Effector memory CD4-positive, alpha-beta T cell (primary cell): ENCODE measurements at places on chromosomes 3 and 15.

DNA sequence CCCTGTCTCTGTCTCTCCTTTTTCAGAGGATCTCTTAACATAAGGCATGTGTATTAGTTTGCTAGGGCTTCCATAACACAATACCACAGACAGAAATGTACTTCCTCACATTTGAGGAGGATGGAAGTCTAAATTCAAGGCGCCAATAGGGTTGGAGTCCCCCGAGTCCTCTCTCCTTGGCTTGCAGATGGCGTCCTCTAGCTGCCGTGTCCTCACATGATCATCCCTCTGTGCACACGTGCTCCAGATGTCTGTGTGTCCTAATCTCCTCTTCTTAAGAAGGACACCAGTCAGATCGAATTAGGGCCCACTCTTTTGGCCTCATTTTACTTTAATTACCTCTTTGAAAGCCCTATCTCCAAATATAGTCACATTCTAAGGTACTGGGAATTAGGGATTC, 23.0 kb upstream of the BFSP2 start:
- DNase-seq: no peak

GRCh38 chr3:195522254-195523023, 20.7 kb downstream of the PPP1R2 start:
- DNase-seq: no peak

GRCh38 chr15:79160211-79160610, 69.6 kb upstream of the RASGRF1 start:
- no peak for DNase-seq

DNA sequence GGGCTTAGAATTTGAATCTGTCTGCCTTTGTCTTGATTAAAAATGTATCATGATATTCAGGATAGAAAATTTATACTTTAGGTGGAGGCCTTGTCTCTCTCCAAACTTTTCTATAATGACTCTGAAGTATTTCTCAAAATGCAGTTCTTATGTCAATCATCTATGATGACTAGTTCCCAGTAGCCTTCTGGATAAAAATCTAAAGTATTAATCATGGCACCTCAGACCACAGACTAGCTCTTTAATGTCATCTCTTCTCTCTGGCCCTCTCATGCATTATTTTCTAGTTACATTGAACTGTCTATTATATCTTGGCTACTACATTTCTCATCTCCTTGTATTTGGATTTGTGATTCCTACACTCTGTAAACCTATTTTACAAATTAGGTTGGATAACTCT, 96.9 kb downstream of the ZPLD1 start:
- no peak for DNase-seq

DNA sequence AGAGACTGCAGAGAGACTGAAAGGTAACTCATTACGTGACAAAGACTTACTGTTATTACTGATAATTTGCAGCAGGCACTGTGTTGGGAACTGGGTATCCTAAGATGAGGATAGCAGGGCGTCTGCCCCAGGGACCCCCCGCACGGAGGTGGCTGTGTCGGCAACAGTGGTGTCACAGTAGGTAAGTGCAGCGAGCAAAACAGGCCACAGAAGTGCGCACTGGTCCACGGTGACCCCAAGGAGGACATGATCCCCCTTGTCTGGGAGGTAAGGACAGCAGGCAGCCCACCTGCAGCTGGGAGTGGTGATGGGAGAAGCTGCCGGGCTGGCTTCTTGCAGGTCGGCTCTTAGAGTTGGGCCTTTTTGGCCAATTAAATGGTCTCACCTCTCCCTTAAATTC, 82.9 kb downstream of the FAM43A start:
- no peak for DNase-seq

DNA sequence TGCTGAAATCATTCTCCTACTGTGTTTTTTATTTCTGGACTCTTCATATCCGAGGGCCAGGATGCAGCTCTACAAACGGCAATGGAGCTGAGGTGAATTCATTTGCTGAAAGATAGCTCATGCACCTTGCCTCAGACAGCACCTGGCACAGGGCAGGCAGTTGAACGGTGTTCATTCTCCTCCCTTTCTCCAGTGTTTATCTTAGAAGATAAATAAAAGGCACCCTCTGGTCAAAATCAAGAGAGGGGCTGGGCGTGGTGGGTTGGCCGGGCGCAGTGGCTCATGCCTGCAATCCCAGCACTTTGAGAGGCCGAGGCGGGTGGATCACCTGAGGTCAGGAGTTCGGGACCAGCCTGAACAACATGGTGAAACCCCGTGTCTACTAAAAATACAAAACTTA, 79.3 kb upstream of the LMOD3 start:
- DNase-seq: no peak

- DNase-seq: no peak
These were observed 409.8 kb downstream of the ROBO2 start for GRCh38 chr3:77449459-77450350.

- no peak for DNase-seq
These were observed 95.0 kb downstream of the ATG7 start for GRCh38 chr3:11367143-11367693.

- no peak for DNase-seq
These were observed 41.4 kb downstream of the CD200 start for GRCh38 chr3:112374333-112374734.

- DNase-seq: no peak
These were observed 15.6 kb upstream of the DUSP7 start for GRCh38 chr3:52072020-52072419.

DNA sequence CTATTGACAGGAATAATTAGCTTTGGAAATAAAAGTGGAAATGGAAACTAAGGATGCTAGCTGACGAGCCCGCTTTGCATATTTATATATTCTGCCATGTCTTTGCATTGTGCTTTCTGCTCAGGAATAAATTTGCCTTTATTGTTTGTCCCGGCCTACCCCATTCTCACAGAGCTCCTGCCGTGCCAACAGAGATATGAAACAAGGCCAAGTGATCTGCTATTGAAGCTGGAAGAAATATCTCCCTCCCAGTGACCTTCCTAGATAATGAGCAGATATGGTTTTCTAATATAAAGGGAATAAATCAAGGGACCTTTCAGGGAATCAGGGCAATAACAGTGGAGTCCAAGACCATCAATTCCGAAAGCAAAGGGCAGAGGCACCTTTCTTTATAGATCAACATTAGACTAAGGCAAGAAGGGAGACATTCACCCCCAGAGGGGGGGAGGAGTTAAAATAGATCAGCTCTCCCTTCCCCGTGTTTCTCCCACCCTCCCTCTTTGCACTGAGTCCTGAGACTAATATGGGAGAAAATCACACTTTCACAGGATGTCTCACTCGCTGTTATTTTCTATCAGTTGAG, 664.6 kb downstream of the AGBL1 start:
- DNase-seq: no peak

- DNase-seq: no peak
These were observed 57.1 kb downstream of the IQCH start for GRCh38 chr15:67311731-67312130.

GRCh38 chr3:197001106-197001971, 28.3 kb downstream of the MELTF start:
- DNase-seq: no peak

DNA sequence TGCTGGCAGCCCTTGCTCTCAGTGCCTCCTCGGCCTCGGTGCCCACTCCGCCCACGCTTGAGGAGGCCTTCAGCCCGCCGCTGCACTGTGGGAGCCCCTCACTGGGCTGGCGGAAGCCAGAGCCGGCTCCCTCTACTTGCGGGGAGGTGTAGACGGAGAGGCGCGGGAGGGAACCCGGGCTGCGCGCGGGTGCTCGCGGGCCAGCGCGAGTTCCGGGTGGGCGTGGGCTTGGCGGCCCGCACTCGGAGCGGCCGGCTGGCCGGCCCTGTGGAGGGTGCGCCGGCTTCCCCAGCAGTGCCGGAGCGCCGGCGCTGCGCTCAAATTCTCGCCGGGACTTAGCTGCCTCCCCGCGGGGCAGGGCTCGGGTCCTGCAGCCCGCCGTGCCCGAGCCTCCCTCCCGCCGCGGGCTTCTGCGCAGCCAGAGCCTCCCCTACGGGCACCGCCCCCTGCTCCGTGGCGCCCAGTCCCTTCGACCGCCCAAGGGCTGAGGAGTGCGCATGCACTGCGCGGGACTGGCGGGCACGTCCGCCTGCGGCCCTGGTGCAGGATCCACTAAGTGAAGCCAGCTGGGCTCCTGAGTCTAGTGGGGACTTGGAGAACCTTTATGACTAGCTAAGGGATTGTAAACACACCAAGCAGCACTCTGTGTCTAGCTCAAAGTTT, 231.5 kb downstream of the EFHB start:
- DNase-seq: no peak

GRCh38 chr3:186964071-186964470, 33.7 kb downstream of the ST6GAL1 start:
- DNase-seq: no peak

DNA sequence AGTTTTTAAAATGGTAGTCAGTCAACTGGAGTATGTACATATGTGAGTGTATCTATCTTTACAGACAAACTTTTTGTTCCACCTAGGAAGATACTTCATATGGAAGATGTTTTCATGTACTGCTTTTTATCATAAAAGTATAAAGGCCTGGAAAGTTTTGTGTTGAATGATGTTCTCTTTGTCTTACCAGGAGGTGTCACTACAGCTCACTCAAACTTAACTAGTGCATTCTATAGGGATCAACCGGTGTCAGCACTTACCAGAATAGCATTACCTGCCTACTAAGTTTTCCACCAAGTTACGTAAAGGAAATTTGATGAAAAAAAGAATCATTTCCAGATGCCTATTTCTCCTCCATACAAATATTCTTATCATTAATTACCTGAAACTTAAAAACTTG, 522.6 kb upstream of the SEMA6D start:
- no peak for DNase-seq

DNA sequence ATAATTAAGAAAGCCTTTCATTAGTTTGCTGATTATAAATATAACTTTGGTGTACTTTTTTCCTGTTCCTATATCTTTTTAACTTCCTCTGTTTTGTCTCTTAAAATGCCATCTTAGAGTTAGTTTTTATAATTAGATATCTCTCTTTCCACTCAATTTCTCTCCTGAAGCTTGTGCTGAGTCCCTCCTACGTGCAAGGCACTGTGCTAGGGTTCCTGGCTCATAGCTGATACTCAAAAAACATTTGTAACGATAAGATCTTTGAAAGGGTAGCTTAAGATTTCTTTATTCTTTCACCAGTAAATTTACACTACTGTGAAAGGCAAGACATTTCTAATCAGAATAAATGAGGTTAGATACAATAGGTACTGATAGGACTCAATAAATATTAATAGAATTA, 358.8 kb downstream of the MECOM start:
- no peak for DNase-seq

DNA sequence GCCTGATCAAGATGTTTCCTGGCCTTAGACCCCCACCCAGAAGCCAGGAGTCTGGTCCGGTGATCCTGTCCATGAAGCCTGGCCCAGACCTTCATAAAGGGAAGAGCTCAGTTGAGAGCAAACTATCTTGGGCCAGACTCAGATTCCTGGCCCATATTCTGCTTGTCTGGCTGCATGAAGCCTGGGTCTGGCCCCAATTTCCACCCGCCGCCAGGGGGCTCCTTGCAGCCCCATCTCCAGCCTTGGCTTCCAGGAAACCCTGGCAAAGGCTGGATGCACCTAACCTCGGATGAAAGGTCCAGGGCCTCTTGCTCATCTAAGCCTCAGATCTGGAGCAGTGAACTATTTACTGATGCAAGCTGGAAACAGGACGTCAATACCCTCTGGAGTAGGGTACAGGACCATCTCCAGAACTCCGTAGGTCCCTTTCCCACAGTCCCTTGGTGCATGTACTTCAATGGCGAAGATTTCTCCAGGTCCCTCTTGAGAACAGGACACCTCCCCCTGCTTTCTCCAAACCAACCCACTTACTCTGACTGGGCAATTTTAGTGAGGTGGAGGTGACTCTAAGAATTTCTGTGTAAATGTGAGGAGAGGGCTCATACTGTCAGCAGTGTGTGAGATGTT, 5.6 kb downstream of the FOXL2 start:
- no peak for DNase-seq

DNA sequence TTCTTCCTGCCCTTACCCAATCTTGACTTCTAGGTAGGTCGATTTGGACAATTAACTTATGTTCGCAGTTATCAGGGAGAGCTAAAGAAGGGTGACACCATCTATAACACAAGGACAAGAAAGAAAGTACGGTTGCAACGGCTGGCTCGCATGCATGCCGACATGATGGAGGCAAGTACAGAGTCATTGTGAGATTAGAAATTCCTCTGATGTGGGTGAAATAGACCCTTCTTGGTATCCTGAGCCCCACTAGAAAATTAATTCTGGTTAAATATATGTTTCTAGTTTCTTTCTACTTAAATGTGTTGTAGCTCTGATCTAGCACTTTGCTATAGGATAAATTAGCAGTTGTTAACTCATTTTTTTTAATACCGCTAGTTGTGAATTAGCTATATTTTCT, 13.6 kb downstream of the LXN start:
- no peak for DNase-seq

DNA sequence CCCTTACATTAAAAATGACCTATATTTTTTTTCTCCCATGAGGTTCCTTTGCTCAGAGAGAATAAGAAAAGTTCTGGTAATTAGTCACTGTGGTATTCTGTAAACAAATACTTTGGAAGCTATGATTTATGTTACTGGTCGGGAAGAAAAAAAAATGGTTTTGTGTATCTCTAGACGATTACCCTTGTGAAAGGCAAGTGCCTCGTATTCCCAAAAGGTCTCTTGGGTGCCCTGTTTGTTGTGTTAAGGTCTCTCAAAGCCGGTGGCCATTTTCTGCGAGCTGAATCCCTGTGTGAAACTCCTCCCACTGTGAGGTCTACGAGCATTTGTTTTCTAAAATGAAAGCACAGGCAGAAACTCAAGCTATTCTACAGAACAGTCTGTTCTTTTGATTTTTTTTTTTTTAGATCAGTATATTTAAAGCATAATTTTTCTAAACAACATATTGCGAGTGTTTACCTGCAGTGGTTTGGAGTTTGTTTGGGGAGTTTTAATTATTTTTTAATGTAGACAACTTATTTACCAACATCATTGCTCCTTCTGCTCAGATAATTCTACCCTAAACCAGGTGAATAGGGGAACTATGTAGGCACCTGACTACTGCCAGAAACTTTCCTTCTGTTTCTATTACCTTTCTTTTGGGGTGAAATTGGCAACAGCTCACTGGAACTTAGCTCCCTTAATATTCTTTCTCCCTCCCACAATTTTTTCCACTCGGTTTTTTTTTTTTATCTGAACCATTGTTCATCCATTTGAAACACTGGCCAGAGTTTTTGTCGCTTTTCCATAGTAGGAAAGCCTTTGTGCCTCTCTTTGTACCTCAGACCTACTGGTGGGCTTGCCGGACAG, 44.0 kb downstream of the ZBTB38 start:
- DNase-seq: peak; percentile 22
